Uterus (tissue), 4 donors: ENCODE measurements at places on chromosomes 7 and 10. TPM values are rescaled to one million over a fixed set of nuclear protein-coding genes. Genes with fewer than 3 reads are reported as not detected.

DNA sequence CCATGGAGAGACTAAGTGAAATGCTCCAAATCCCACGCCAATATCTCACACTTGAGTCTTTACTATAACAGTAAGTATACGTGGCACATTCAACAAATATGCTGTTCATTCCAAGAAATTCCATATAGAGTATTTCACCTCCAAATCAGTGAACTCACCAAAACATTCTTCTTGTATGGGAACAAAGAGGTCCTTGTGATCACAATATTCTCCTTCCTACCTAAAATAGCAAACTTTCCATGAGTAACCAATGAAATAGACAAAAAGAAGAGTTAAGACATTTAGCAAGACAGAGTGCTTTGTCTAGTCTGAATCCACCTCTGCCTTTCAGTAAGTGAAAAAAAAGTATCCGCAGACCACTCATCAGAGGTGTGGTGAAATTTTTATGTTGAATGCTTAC lies 77.3 kb upstream of the NXPH1 start:
- H3K4me3 ChIP-seq: no peak overlapping the region
- H3K27me3 ChIP-seq: no peaks in the 10 kb centered on the region
- no peak overlapping the region for H3K27ac ChIP-seq
- no peaks in the 10 kb centered on the region for H3K4me1 ChIP-seq
- no peak for DNase-seq
- no peaks in the 10 kb centered on the region for H3K36me3 ChIP-seq

DNA sequence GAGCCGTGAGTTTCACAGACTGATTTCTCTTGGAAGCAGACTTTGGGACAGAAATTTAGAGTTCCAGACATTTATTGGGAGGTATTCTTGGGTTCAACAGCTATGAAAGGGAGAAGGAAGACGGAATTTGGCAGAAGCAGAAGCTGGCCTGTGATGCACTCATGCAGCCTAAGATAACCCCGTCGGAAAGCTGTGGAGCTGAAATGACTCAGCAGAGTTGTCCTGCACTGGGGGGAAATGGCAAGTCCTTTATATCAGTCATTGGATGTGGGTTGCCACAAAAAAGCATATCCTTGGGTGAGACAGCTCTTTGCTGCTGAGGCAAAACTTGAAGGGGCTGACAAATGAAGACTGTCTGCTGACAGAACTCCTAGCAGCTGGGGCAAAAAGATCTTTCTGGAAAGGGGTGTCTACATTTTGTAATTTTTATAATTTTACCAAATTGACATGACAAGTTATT lies 11.5 kb upstream of the MICU1 start:
- no peak overlapping the region for H3K27ac ChIP-seq
- H3K4me1 ChIP-seq: no peaks in the 10 kb centered on the region
- no peaks in the 10 kb centered on the region for H3K36me3 ChIP-seq
- H3K27me3 ChIP-seq: no peaks in the 10 kb centered on the region
- no peak overlapping the region for H3K4me3 ChIP-seq
- no peak for DNase-seq

- H3K4me1 ChIP-seq: no peaks in the 10 kb centered on the region
- H3K4me3 ChIP-seq: no peak overlapping the region
- H3K36me3 ChIP-seq: no peaks in the 10 kb centered on the region
- no peak overlapping the region for H3K27ac ChIP-seq
Measured at GRCh38 chr10:118153287-118153686, 106.5 kb upstream of the RAB11FIP2 start.

GRCh38 chr7:115680921-115681320 lies 349.6 kb downstream of the TFEC start:
- no peaks in the 10 kb centered on the region for H3K4me1 ChIP-seq
- H3K27me3 ChIP-seq: no peaks in the 10 kb centered on the region
- H3K36me3 ChIP-seq: no peaks in the 10 kb centered on the region
- no peak for DNase-seq

- no peak overlapping the region for H3K27ac ChIP-seq
- H3K4me3 ChIP-seq: no peak overlapping the region
- H3K4me1 ChIP-seq: no peaks in the 10 kb centered on the region
- no peaks in the 10 kb centered on the region for H3K36me3 ChIP-seq
- no peaks in the 10 kb centered on the region for H3K27me3 ChIP-seq
Measured at GRCh38 chr7:48011323-48011722, 17.6 kb downstream of the SUN3 start.

DNA sequence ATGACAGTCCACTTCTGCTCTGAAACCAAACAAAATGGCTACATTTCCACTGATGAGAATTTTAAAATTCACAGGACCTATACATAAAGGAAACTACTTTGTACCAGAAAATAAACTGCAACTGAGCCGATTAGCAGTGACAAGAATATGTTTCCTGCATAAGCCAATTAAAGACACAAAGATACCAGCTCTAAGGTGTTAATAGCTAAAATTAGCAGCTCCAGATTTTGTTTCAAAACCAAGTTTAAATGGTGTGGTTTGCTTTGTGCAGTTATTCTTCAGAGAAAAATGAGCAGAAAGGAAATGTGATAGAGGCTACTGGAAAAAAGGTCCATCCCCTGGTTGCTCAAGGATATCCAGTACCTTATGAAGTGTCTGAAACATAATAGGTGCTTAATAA lies 123.2 kb downstream of the ANK3 start:
- no peaks in the 10 kb centered on the region for H3K27me3 ChIP-seq
- DNase-seq: no peak
- H3K4me3 ChIP-seq: no peak overlapping the region
- no peaks in the 10 kb centered on the region for H3K4me1 ChIP-seq
- H3K36me3 ChIP-seq: no peaks in the 10 kb centered on the region

GRCh38 chr10:15505329-15505728 lies 134.2 kb upstream of the FAM171A1 start:
- DNase-seq: no peak
- H3K27ac ChIP-seq: peak overlapping the region; percentile 65
- H3K4me1 ChIP-seq: no peaks in the 10 kb centered on the region
- H3K36me3 ChIP-seq: no peaks in the 10 kb centered on the region

GRCh38 chr10:12533723-12534122 lies 184.4 kb downstream of the CAMK1D start:
- DNase-seq: no peak
- peaks cover 7% of the 10 kb centered on the region for H3K4me1 ChIP-seq
- H3K4me3 ChIP-seq: no peak overlapping the region
- H3K27ac ChIP-seq: no peak overlapping the region
- no peaks in the 10 kb centered on the region for H3K36me3 ChIP-seq

DNA sequence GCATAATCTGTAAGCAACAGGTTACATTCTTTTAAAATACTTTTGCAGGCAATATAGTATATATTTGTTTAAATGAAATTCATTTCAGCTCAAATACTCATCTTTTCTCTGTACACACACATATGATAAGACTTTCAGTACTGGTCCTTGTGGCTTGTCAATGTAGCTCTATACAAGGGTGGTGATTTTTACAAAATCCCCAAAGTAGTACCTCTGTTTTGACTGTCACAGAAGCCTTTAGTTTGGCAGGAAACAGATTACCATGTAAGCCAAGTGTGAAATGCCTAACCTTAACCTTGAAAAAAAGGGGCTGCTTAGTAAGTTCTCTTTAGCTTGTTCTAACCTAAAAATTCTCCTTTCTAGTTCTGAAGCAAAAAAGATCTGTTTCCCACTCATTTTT lies 87.9 kb downstream of the KCND2 start:
- no peaks in the 10 kb centered on the region for H3K36me3 ChIP-seq
- no peak overlapping the region for H3K27ac ChIP-seq
- no peak for DNase-seq
- no peaks in the 10 kb centered on the region for H3K4me1 ChIP-seq
- no peaks in the 10 kb centered on the region for H3K27me3 ChIP-seq

DNA sequence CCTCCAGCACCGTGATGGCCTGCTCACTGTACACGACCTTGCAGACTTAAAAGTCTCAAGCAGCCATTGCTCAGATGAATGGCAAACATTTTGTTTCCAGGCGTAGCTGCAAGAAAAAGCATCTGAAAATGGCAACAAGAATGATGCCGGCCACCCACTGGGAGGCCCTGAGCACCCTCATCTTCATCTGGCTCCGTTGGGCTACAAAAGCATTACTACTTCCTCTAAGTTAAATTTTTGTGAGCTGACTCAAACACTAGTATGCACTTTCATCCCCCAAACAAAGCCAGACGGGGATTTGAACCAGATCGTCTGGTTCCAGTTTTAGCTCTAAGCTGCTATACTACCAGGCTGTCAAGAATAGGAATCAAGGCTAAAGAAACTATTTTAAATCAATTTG lies 116.6 kb upstream of the CDK1 start:
- no peak overlapping the region for H3K27ac ChIP-seq
- no peak for DNase-seq
- no peak overlapping the region for H3K4me3 ChIP-seq
- H3K4me1 ChIP-seq: no peaks in the 10 kb centered on the region
- H3K36me3 ChIP-seq: no peaks in the 10 kb centered on the region
- no peaks in the 10 kb centered on the region for H3K27me3 ChIP-seq

- H3K27ac ChIP-seq: peak overlapping the region; percentile 6
- H3K27me3 ChIP-seq: no peaks in the 10 kb centered on the region
- H3K36me3 ChIP-seq: no peaks in the 10 kb centered on the region
- peaks cover 20% of the 10 kb centered on the region for H3K4me1 ChIP-seq
Measured at GRCh38 chr10:69337296-69338132, 59.2 kb downstream of the HK1 start.

- DNase-seq: no peak
- H3K36me3 ChIP-seq: no peaks in the 10 kb centered on the region
- H3K4me3 ChIP-seq: peak overlapping the region; percentile 25
- peak overlapping the region; percentile 50 for H3K27ac ChIP-seq
Measured at GRCh38 chr7:1055491-1055955, 11.2 kb downstream of the GPR146 start.

Gene SH2D4B
- total RNA-seq: 1.4 TPM

Gene CPA1
- total RNA-seq: not detected

DNA sequence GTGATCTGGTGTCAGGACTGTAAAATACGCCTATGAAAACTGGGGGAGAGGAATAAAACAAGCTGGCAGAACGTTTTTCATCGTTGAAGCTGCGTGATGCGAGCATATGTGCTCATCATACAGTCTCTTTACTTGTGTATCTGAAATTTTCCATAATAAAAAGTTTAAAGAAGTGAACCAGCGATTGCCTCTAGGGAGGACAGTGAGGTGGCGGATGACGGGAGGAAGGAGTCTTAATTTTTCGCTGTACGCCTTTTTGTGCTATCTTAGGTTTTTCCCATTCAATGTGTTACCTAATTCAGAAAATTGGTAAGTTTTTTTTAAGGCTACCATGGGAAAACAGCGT lies 891 bp upstream of the WAPL start:
- DNase-seq: no peak
- H3K27me3 ChIP-seq: no peaks in the 10 kb centered on the region
- H3K4me1 ChIP-seq: peaks cover 21% of the 10 kb centered on the region
- H3K27ac ChIP-seq: peak overlapping the region; percentile 93
- H3K4me3 ChIP-seq: peak overlapping the region; percentile 74
- H3K36me3 ChIP-seq: no peaks in the 10 kb centered on the region

DNA sequence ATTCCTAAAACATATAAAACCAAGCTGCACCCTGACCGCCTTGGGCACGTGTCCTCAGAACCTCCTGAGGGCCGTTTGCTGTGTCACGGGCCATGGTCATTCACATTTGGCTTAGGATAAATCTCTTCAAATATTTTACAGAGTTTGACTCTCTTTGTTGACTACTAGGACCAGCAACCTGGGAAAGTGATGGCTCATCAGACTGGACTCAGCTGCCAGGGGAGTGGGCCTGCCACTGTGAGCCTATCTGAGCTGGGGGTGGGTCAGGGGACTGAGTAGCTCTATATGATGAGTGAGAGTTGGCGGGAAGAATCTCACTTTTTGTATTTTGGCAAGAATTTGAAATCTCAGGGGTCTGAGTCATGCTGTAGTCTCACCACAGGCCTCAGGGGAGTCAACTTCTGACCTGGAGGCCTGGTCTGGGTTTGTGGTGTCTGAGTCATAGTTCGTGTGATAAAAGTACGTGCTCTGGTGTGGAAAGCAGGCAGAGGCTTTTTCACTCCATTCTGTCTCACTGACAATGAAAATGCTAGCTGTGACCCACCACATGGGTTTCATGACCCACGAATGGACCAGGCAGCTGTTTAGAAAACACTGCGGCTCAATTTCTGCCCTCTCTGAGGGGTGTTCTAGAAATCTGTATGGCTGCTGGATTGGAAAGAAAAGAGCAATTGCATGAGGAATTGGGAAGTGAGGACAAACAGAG lies 4.2 kb upstream of the UPP1 start:
- no peaks in the 10 kb centered on the region for H3K36me3 ChIP-seq
- no peaks in the 10 kb centered on the region for H3K27me3 ChIP-seq
- H3K4me3 ChIP-seq: no peak overlapping the region

GRCh38 chr7:43155636-43156035 lies 43.2 kb downstream of the HECW1 start:
- no peak for DNase-seq
- H3K36me3 ChIP-seq: no peaks in the 10 kb centered on the region
- no peak overlapping the region for H3K4me3 ChIP-seq
- H3K4me1 ChIP-seq: no peaks in the 10 kb centered on the region

GRCh38 chr7:1068619-1069018 lies 19.3 kb upstream of the GPER1 start:
- DNase-seq: no peak
- no peaks in the 10 kb centered on the region for H3K27me3 ChIP-seq
- no peak overlapping the region for H3K27ac ChIP-seq
- no peak overlapping the region for H3K4me3 ChIP-seq
- H3K4me1 ChIP-seq: peaks cover 4% of the 10 kb centered on the region

DNA sequence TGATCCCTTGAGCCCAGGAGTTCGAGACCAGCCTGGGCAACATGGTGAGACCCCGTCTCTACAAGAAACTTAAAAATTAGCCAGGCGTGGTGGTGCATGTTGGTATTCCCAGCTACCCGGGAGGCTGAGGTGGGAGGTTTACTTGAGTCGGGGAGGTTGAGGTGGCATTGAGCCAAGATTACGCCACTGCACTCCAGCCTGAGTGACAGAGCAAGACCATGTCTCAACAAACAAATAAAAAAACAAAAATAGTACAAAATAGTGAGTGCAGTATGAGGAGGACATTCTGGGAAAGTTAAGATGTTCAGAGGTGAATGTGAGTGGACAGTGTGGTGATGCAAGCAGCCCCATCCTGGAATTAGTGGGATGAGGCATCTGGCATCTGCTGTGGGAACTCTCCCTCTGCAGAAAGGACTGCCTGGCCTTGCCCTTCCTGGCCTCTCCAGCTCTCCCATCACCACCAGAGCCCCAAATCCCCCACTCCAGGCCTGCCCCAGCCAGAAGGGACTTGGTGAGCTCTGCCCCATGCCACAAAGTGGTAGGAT lies 96.6 kb upstream of the PARD3 start:
- no peaks in the 10 kb centered on the region for H3K36me3 ChIP-seq
- no peaks in the 10 kb centered on the region for H3K27me3 ChIP-seq
- peaks cover 5% of the 10 kb centered on the region for H3K4me1 ChIP-seq
- no peak overlapping the region for H3K4me3 ChIP-seq

DNA sequence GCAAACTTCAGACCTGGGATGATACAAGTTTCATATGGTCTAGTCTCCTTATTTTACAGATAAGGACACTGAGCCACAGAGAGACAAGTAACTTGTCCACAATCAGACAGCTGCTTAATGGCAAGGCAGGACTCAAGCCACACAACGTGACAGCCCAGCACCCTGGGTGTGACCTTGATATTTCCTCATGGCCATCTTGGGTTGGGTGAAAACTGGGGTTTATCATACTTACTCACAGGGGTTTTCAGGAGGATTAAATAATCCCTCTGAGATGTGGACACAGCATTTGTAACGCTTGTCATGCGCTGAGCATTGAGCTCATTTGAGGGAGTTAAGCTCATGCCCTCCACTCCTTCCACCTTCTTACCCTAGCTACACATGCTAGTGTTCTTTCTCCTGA lies 58.0 kb downstream of the ABLIM1 start:
- no peaks in the 10 kb centered on the region for H3K4me1 ChIP-seq
- no peak for DNase-seq
- no peaks in the 10 kb centered on the region for H3K36me3 ChIP-seq
- no peaks in the 10 kb centered on the region for H3K27me3 ChIP-seq
- H3K4me3 ChIP-seq: no peak overlapping the region

Gene ZRANB1
- 38.0 TPM for total RNA-seq

Gene ZNF503
- total RNA-seq: 30.5 TPM

Gene SLC39A12
- total RNA-seq: not detected
